T-helper 2 cell treated with Interferon-gamma antibody and Interleukin-4, amounts not matched to agents 100 ng/mL and 5 ng/mL, for 36 hours (primary cell): ENCODE measurements at places on chromosomes 6 and 20. TPM values are rescaled to one million over a fixed set of nuclear protein-coding genes. Genes with fewer than 3 reads are reported as not detected.

Gene SLC52A3
- total RNA-seq: not detected in 2 replicates

Gene DLGAP4
- 24.0 and 30.9 TPM in 2 replicates for total RNA-seq

Gene MYO6
- 0.41 and 0.45 TPM in 2 replicates for total RNA-seq

Gene GMDS
- 24.2 and 26.0 TPM in 2 replicates for total RNA-seq

Gene BCAS1
- not detected in 2 replicates for total RNA-seq

Gene TCP11
- total RNA-seq: not detected in 2 replicates

Gene SNHG17
- 48.6 and 50.3 TPM in 2 replicates for total RNA-seq

Gene OOEP
- 0.66 and 0.84 TPM in 2 replicates for total RNA-seq

Gene NMBR
- total RNA-seq: not detected in 2 replicates

Gene TNF
- total RNA-seq: 45.3 and 45.8 TPM in 2 replicates

Gene CTCFL
- not detected in 2 replicates for total RNA-seq

Gene C6orf163
- total RNA-seq: 1.3 and 2.2 TPM in 2 replicates

Gene SIGLEC1
- not detected in 2 replicates for total RNA-seq

Gene FAM162B
- total RNA-seq: not detected in 2 replicates

Gene HSP90AB1
- total RNA-seq: 884 and 889 TPM in 2 replicates

Gene MEP1A
- total RNA-seq: not detected in 2 replicates

Gene PCMTD2
- 42.2 and 47.9 TPM in 2 replicates for total RNA-seq

Gene CALHM6
- 17.1 and 20.7 TPM in 2 replicates for total RNA-seq

Gene BPI
- total RNA-seq: not detected in 2 replicates

Gene VGLL2
- not detected in 2 replicates for total RNA-seq

Gene TMC2
- not detected in 2 replicates for total RNA-seq

Gene CGA
- total RNA-seq: not detected in 2 replicates

Gene LGSN
- 0.07 TPM in 1 of 2 replicates, not detected in the other for total RNA-seq

Gene PEX3
- 16.9 and 20.7 TPM in 2 replicates for total RNA-seq

Gene GMPR
- total RNA-seq: 1.1 and 2.4 TPM in 2 replicates

Gene CAGE1
- total RNA-seq: 0.16 TPM in 1 of 2 replicates, not detected in the other

Gene CABLES2
- total RNA-seq: 21.9 and 22.0 TPM in 2 replicates

Gene AGER
- total RNA-seq: 30.6 and 31.6 TPM in 2 replicates

Gene C6orf15
- total RNA-seq: not detected in 2 replicates

Gene OR2J3
- not detected in 2 replicates for total RNA-seq

Gene CASS4
- 5.3 and 5.5 TPM in 2 replicates for total RNA-seq

Gene FKBP5
- 78.9 and 83.2 TPM in 2 replicates for total RNA-seq

Gene TBXT
- not detected in 2 replicates for total RNA-seq

Gene EGFL8
- total RNA-seq: 7.0 and 8.7 TPM in 2 replicates

Gene ADGRF4
- not detected in 2 replicates for total RNA-seq

Gene TSBP1
- not detected in 2 replicates for total RNA-seq

Gene BHLHE23
- total RNA-seq: not detected in 2 replicates

Gene SNAP25
- 0.18 and 0.48 TPM in 2 replicates for total RNA-seq

Gene SCP2D1
- total RNA-seq: not detected in 2 replicates

Gene MRAP2
- not detected in 2 replicates for total RNA-seq

Gene WFDC2
- 0.52 TPM in 1 of 2 replicates, not detected in the other for total RNA-seq

Gene SIRPD
- total RNA-seq: 0.20 and 0.23 TPM in 2 replicates

Gene CALHM4
- not detected in 2 replicates for total RNA-seq

Gene PKIB
- total RNA-seq: 0.36 and 0.95 TPM in 2 replicates

Gene RAET1G
- total RNA-seq: not detected in 2 replicates
